Sigmoid colon (tissue), 7 donors: ENCODE measurements at places on chromosomes 16 and 17. TPM values are rescaled to one million over a fixed set of nuclear protein-coding genes. Genes with fewer than 3 reads are reported as not detected.
A peak's percentile ranks its signal among the peaks of the same experiment; 100 is the strongest.

DNA sequence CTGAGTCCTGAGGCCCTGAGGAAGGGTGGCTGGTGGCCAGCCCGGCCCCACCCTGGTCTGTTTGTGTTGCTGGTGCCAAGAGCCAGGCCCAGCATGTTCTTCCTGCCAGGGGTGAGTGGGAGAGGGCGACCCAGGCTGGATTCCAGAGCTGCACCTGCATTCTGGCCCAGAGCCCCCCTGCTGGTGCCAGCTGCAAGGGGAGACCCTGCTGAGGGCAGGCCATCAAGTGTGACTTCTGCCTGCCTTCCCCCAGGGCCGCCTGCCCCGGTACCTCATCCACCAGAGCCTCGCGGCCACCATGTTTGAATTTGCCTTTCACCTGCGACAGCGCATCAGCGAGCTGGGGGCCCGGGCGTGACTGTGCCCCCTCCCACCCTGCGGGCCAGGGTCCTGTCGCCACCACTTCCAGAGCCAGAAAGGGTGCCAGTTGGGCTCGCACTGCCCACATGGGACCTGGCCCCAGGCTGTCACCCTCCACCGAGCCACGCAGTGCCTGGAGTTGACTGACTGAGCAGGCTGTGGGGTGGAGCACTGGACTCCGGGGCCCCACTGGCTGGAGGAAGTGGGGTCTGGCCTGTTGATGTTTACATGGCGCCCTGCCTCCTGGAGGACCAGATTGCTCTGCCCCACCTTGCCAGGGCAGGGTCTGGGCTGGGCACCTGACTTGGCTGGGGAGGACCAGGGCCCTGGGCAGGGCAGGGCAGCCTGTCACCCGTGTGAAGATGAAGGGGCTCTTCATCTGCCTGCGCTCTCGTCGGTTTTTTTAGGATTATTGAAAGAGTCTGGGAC is 2.4 kb upstream of the TCAP start:
- DNase-seq = no peak
- H3K4me3 ChIP-seq = no peak overlapping the region
- H3K4me1 ChIP-seq = peaks cover 39% of the 10 kb centered on the region
- no peaks in the 10 kb centered on the region for H3K36me3 ChIP-seq
- peaks cover 32% of the 10 kb centered on the region for H3K27me3 ChIP-seq
- H3K27ac ChIP-seq = no peak overlapping the region

DNA sequence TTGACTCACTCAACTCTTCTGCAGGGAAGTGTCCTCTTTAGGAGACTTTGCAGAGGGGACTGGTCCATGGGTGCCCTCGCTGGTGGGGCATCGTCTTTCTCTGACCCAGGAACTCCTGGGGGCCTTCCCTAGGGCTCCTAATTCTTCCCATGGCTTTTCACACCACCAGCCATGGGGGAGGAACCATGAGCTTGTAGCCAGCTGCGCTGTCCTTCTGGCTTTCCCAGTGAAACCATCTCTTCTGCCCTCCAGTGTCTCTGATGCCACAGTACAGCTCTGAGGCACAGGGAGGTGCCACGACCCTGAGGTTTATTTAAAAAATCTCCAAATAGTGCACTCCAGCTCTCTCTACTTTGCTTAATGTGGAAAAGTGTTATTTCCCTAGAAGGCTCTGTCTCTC is 78.6 kb downstream of the SDR42E1 start:
- H3K36me3 ChIP-seq = no peaks in the 10 kb centered on the region
- no peaks in the 10 kb centered on the region for H3K4me1 ChIP-seq
- H3K27me3 ChIP-seq = no peaks in the 10 kb centered on the region
- DNase-seq = no peak
- H3K27ac ChIP-seq = no peak overlapping the region

DNA sequence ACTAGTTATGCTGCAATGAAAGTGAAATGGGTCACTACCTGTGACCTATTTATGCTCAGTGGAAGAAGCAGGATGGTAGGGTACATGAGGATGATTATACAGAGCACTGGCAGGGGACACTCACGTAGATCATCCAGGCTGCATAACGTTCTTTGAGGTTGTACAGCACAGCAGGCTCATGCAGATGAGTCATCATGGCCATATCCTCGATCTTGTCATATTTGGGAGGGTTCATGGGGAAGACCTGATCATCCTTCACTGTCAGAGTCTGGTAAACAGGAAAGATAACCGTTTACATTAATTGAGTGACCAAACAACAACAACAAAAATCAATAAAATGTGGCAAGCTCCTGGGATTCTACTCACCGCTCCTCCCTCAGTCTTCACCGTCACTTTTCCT is 2.1 kb downstream of the MYH2 start:
- no peak overlapping the region for H3K27ac ChIP-seq
- H3K27me3 ChIP-seq = no peaks in the 10 kb centered on the region
- H3K36me3 ChIP-seq = no peaks in the 10 kb centered on the region
- no peak overlapping the region for H3K4me3 ChIP-seq
- peaks cover 8% of the 10 kb centered on the region for H3K4me1 ChIP-seq
- DNase-seq = no peak

- H3K4me1 ChIP-seq = no peaks in the 10 kb centered on the region
- no peak overlapping the region for H3K27ac ChIP-seq
- DNase-seq = no peak
- H3K27me3 ChIP-seq = no peaks in the 10 kb centered on the region
Measured at GRCh38 chr17:68182940-68183551, 64.8 kb upstream of the AMZ2 start.

DNA sequence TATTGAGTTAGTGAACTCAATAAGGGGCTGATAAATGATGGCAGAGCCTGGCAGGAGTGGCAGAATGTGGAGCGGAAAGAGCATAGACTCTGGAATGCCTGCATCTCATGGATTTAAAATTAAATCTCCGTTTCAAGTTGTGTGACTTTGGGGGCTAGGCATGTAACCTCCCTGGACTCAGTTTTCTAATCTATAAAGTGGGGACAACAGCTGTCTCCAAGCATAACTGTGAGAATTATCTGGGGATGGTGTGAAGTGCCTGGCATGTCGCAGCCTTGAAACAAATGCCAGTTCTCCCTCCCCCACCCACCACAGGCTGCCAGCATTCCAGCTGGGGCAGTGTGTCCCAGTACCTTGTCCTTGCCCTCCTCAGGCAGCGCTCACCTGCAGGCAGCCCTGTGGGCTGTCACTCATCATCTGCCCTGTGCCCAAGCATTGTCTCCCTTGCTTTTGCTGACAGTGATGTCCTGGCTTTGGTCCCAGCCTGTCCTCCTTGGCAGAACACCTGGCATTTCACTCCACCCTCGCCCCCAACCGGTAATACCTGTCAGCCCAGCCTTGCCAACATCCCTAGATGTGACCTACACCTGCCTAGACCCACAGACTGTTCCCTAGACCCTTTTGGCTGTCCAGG is 129.6 kb downstream of the MRM1 start:
- no peaks in the 10 kb centered on the region for H3K27me3 ChIP-seq
- no peaks in the 10 kb centered on the region for H3K36me3 ChIP-seq
- no peaks in the 10 kb centered on the region for H3K4me1 ChIP-seq

- H3K27me3 ChIP-seq = no peaks in the 10 kb centered on the region
- no peak overlapping the region for H3K27ac ChIP-seq
- no peaks in the 10 kb centered on the region for H3K36me3 ChIP-seq
- H3K4me1 ChIP-seq = no peaks in the 10 kb centered on the region
Measured at GRCh38 chr17:6334386-6334785, 100.5 kb downstream of the AIPL1 start.

DNA sequence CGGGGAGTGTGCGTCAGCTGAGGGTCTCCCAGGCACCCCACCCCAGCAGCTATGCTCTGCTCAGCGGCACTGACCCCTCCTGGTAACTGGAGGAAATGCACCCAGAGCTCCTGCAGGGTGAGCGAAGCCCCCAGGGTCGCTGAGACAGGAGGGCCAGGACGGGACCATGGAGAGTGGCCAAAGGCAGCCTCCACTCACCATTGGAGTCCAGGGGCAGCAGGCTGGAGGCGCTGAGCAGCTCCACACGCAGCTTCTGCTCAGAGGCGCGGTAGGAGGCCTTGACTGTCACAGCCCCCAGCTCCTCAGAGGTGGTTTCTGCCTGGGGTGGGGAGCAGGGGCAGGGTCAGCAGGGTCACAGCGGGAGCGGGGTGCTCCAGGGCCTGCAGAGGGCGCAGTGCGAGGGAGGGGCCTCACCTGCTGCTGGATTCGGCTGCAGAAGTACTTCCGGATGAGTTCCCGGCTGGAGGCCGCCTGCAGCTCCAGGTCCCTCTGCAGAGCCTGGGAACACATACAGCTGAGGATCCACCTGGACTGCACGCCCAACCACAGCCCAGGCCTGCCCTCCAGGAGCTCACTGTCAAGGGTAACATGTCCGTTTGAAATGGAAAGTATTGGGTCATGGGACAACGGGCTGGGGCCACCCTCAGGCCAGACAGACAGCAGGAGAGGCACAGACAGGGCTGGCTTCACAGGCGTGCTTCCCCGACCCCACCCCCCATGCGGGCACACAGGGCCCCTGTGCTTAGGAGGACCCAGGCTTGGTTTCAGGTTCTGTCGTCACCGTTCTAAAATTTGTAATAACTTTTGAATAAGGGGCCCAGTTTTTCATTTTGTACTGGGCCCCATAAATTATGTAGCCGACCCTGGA is 13.8 kb downstream of the UNC13D start:
- no peak overlapping the region for H3K4me3 ChIP-seq
- no peak overlapping the region for H3K27ac ChIP-seq
- DNase-seq = peak; percentile 63
- no peaks in the 10 kb centered on the region for H3K4me1 ChIP-seq
- H3K36me3 ChIP-seq = no peaks in the 10 kb centered on the region

- no peak overlapping the region for H3K4me3 ChIP-seq
- no peaks in the 10 kb centered on the region for H3K27me3 ChIP-seq
- no peak overlapping the region for H3K27ac ChIP-seq
- H3K36me3 ChIP-seq = no peaks in the 10 kb centered on the region
- no peak for DNase-seq
Measured at GRCh38 chr16:12228602-12229499, 252.3 kb downstream of the SNX29 start.

- no peak for DNase-seq
- H3K4me3 ChIP-seq = no peak overlapping the region
- H3K27ac ChIP-seq = no peak overlapping the region
- H3K4me1 ChIP-seq = no peaks in the 10 kb centered on the region
- no peaks in the 10 kb centered on the region for H3K36me3 ChIP-seq
Measured at GRCh38 chr16:87622756-87623319, 20.5 kb downstream of the JPH3 start.

GRCh38 chr17:6094926-6095325 is 24.7 kb downstream of the WSCD1 start:
- DNase-seq = no peak
- H3K27ac ChIP-seq = no peak overlapping the region
- no peaks in the 10 kb centered on the region for H3K4me1 ChIP-seq

DNA sequence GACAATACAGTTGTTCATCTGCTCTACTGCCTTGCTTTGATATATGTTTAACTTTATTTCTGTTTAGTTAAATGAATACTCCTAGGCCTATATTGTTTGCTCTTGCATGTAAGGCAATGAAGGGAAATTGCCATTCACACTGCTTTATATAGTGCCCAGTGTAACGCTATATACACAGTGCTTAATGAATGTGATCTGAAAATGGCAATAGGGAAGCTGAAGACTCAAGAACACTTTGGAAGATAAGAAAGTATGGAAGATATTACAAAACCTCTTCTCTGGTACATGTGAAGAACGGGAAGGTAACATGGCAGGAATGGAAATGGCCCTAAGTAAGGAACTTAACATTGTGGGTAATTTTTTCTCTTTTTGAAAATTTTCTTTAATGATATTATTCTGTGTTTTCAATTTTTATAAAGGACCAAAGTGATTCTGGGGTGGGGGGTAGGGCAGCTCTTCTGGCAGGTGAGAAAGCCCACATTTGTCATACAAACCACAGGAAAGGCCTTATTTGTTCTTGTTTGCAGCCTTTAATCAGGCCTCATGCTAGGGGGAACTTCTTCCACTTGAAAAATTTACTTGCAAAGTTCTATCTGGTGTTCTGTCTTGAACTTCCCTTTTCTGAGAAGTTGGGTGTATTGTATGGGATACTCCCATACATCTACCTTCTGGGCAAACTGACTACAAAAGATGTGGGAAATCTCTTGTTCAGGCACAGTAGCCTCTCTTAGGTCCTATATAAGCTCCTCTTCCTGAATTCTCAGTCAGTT is 100.8 kb upstream of the CORO6 start:
- no peaks in the 10 kb centered on the region for H3K36me3 ChIP-seq
- H3K27ac ChIP-seq = peak overlapping the region; percentile 67
- no peaks in the 10 kb centered on the region for H3K4me1 ChIP-seq
- DNase-seq = no peak
- no peak overlapping the region for H3K4me3 ChIP-seq

DNA sequence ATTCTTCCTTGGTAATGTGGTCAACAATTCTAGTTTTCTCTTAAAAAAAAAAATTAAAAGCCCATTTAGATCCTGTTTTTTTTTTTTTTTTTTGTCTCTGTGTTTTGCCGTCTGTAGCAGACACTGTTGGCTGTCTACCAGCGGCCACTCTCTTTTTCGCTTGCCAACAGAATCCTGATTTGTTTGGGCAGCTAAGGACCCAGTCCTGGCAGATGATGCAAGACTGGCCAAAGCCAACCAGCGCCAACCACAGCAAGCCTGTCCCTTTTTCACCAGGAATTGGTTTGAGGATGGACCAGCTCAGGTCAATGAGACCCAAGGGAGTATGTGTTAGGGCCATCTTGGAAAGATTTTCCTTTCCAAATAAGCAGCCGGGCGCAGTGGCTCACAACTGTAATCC is 28.2 kb downstream of the ST3GAL2 start:
- no peak for DNase-seq
- H3K36me3 ChIP-seq = peaks cover 3% of the 10 kb centered on the region
- no peaks in the 10 kb centered on the region for H3K4me1 ChIP-seq
- no peak overlapping the region for H3K4me3 ChIP-seq
- H3K27ac ChIP-seq = no peak overlapping the region

LGALS9B gene
- not detected for total RNA-seq

CNGB1 gene
- total RNA-seq = 0.71 TPM

MMP25 gene
- total RNA-seq = 0.16 TPM

CCL4L2 gene
- total RNA-seq = not detected
